ENCODE measurements at places on chromosomes 7 and 10.

- no peak for DNase-seq
Observed at GRCh38 chr7:16739863-16740622, 13.5 kb upstream of the TSPAN13 start.

GRCh38 chr10:48343921-48344598 lies 37.6 kb downstream of the MAPK8 start:
- DNase-seq: no peak

DNA sequence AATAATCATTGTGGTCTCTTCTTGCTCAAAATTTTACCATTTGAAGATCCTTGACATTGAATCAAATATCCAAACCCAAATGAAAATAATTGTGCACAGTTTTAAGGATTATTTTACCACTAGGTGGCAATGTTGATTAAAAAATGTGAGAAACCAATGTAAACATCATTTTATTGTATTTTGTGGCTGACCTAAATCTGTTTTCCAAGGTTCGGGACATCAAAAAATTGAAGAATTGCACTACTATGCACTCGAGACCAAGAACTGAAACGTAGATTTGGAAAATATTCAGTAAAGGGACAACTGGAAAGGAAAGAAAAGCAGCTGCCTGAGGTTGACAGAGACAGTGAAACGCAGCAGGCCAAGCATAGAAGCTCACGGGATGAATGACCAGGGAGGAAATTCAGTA lies 259.3 kb downstream of the SNX13 start:
- no peak for DNase-seq

- no peak for DNase-seq
Observed at GRCh38 chr10:51806079-51806835, 106.9 kb upstream of the CSTF2T start.

- DNase-seq: no peak
Observed at GRCh38 chr10:97701438-97702069, 12.0 kb upstream of the MARVELD1 start.

- DNase-seq: no peak
Observed at GRCh38 chr10:77029777-77030717, 607.6 kb downstream of the KCNMA1 start.

GRCh38 chr10:112784022-112784461 lies 166.0 kb upstream of the TCF7L2 start:
- DNase-seq: no peak

GRCh38 chr7:56175771-56176170 lies 59.6 kb upstream of the NUPR2 start:
- no peak for DNase-seq

GRCh38 chr10:6055929-6056328 lies 6.2 kb downstream of the IL2RA start:
- no peak for DNase-seq

DNA sequence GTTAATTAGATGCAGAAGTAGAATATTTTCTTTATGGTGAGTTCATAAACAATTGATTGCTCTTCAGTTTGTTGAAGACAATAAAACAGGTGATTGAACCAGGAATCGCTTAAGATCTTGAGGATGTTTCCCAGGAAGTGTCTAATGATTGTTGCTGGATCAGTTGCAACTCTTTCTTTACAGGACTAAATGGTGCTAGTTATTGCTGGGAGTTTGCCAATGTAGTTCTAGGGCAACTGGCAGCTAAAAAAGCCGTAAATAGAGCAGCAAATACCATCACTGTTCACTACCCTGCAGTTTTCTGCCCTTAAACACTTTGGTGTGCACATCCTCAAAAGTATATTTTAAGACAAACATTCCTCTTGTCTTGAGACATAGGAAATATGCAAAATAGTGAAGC lies 119.2 kb upstream of the ANK3 start:
- no peak for DNase-seq

- no peak for DNase-seq
Observed at GRCh38 chr7:25083201-25083600, 41.9 kb downstream of the CYCS start.

GRCh38 chr10:87862679-87863052 lies 667 bp downstream of the KLLN start:
- no peak for DNase-seq

- no peak for DNase-seq
Observed at GRCh38 chr7:158550394-158550700, 37.3 kb downstream of the PTPRN2 start.

- no peak for DNase-seq
Observed at GRCh38 chr7:23474094-23474828, 4.0 kb upstream of the IGF2BP3 start.

DNA sequence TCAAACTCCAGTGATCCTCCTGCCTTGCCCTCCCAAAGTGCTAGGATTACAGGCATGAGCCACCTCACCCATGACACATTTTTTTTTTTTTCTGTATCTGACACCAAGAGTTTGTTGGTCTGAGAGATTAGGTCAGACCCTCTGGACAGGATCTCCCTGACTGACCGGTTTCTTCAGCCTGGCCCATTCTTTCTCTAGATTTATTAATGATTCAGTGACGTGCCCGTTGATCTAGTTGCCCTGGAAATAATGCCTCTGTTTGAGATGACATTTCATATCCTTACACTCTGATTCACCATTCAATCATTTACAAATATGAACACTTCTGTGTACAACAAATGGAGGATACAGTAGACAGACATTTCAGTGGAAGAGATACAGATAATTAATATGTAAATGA lies 1.4 kb upstream of the ZNF212 start:
- no peak for DNase-seq

GRCh38 chr7:1086588-1087464 lies 1.1 kb upstream of the GPER1 start:
- DNase-seq: no peak

GRCh38 chr7:83020161-83020560 lies 142.5 kb downstream of the PCLO start:
- no peak for DNase-seq

- no peak for DNase-seq
Observed at GRCh38 chr10:33115738-33116719, 158.0 kb upstream of the ITGB1 start.

- no peak for DNase-seq
Observed at GRCh38 chr7:18663321-18663720, 167.8 kb downstream of the HDAC9 start.

- no peak for DNase-seq
Observed at GRCh38 chr7:141045126-141045841, 28.6 kb upstream of the TMEM178B start.

GRCh38 chr10:6578251-6578771 lies 1.8 kb downstream of the PRKCQ start:
- DNase-seq: no peak

DNA sequence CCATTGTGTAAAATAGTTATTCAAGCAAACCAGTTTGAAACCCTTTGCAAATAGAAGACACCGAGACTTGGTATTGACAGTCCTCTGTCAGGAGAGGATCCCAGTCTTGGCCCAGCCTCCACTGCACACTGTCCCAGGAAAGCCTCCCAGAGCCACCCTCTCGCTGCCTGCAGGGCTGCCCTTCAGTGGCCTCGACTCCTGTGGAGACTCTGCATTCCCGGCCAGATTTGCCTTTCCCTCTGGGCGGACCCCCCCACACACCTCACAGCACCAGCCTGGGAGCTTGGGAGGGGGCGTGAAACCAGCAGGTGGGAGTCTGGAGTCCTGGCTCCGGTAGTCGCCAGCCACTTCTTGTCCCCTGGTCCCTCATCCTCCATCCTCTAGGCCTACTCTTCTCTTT lies 48.7 kb downstream of the GRK5 start:
- DNase-seq: no peak

DNA sequence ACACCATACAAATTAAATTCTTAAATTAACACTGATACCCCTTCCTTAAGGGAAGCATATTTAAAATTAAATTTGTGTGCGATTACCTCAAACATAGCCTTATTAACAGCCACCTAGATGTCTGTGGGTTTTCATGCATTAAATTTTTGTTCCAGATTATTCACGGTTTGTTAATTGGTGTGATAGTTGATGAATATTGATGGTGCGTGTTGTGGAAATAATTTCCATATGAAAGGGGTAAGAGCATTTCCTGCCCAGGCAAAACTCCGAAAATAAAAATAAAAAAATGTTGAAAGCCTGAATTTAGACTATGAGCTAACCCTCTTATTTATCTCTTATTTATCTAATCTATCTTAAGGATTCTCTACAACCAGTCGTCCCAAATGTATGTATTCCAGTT lies 679.3 kb upstream of the CELF2 start:
- no peak for DNase-seq

GRCh38 chr7:118298771-118299170 lies 74.3 kb downstream of the ANKRD7 start:
- DNase-seq: no peak

DNA sequence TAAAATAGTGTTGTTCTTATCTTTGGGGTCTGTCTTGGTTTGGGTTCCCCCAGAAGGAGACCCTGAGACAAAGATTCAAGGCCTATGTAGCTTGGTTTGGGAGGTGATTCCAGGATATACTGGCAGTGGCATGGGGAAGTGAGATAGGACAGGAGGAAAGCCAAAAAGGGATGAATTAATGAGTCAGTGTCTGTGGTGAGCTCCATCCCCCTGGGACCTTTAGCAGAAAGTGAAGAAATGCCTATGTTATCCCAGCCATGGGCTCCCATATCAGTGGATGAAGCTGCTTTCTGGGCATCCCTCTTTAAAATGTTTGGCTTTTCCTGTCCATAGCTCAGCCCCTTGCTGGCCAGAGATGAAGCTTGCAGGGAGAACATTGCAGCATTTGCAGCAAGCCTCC lies 217.0 kb upstream of the CTBP2 start:
- no peak for DNase-seq

DNA sequence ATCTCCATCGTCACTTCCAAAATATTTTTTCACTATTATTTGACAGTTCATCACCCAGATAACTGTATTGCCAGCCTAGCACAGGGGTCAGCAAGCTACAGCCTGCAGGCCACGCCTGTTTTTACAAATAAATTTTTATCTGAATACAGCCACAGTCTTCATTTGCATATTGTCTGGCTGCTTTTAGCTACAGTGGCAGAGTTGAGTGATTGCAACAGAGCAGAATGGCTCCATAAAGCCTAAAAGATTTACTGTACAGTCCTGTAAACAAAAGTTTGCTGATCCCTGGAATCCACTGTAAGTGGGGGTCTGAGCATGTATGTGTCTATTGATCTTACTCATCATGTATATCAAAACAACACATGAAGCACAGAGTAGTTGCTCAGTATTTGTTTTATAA lies 45.9 kb upstream of the GNAI1 start:
- DNase-seq: no peak

- DNase-seq: no peak
Observed at GRCh38 chr7:88169717-88170320, 50.0 kb downstream of the SRI start.

DNA sequence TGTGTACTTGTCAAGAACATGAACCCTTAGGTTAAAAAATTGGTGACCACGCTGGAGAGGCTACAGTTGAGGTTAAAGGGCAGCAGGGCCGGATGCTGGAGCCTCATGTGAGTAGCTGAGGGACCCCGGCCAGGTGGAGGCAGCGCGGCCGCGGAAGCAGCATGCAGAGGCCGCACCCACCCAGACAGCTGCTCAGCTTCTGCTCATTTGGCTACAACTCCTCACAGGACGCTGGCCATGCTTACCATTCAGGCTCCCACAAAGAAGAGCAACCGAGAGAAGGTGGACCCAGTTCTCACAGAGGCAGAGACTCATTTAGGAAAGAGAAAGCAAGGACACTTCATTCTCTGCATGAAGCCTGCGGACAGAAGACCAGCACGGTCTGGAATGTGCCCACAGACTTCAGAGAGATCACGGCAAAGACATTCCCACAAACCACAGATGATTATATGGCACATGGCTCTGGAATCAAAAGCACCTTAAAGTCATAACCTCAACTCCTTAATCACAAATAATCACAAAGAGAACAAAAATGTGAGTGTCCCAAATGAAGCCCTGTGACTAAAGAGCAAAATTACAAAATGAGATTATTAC lies 94.4 kb downstream of the VOPP1 start:
- no peak for DNase-seq

DNA sequence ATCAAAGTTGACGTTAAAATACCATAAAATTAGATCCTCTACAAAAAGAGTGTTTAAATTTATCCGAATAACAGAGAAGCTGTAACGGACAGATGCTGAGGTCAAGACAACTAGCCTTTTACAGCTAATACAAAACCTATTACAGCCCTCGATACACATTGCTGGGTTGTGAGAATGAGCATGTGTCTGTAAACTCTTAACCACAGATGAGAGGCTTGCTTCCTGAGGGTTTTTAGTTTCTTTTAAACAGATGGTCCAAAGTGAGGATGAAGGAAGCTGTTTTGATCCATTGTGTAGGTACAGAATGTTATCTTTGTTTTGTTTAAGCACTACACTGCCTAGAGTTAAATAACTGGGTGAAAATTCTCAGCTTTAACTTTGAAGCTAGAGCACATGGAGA lies 578.2 kb downstream of the PARD3 start:
- no peak for DNase-seq

DNA sequence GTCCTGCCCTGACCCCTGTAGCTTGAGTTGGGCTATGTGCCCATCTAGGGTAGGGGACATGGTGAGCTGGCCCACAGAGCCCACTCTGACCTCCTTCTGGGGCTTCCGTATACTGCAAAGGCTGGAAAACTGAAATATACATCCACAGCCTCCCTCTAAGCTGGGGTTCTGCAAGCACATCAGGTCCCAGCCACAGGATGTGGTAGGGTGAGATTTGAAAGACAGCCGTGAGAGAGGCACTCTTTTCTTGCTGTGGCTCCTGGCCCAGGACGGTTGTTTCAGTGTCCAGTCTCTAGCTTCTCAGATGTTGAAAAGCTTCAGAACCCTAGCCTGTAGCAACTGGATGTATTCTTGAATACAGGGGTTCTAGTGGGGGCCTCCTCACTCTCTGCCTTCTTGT lies 60.1 kb upstream of the ADRB1 start:
- DNase-seq: no peak

GRCh38 chr10:43225787-43226153 lies 41.1 kb downstream of the RASGEF1A start:
- no peak for DNase-seq

DNA sequence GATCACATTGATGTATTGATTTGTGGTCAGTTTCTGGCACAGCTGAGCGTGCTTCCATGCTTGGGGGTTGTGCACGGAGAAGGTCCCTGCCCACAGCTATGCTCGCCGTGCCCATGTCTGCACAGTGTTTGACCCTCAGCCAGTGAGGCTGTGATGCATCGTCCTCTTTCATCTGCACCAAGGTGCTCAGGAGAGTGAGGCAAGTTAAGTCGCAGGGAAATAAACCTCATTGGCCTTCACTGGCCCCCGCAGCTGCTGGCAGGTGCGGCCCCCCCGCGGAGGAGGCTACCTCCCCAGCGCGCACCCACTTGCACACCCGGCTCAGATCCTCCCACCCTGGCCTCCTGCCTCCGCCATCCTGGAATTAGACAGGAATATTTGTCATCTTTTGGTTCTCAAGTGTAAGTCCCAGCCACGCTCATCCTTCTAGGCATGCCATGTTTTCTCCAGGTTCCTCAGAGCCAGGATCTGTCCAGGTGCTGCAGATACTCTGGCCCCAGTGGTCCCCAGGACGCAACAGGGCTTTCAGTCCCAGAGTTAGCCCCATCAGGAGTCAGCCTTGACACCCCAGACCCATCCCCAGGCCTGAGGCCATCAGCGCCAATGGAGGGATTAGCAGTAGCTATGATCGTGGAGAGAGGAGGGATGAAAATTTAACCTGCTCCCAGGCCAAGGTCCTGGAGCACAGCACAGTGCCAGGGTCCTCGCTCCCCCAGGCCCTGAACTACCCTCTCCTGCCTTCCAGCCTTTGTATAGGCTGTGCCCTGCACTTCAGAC lies 93.7 kb downstream of the OAT start:
- no peak for DNase-seq

- DNase-seq: no peak
Observed at GRCh38 chr10:60390224-60390626, 550 bp upstream of the ANK3 start.

Measured in esophagus squamous epithelium (tissue), 5 donors.